ENCODE measurements at places on chromosomes 6 and 20. TPM values are rescaled to one million over a fixed set of nuclear protein-coding genes. Genes with fewer than 3 reads are reported as not detected.

GRCh38 chr20:64145458-64146300 lies 18.6 kb upstream of the MYT1 start:
- no peaks in the 10 kb centered on the region for H3K4me1 ChIP-seq
- DNase-seq: no peak
- no peak overlapping the region for H3K4me3 ChIP-seq
- no peak overlapping the region for H3K27ac ChIP-seq

- H3K36me3 ChIP-seq: no peaks in the 10 kb centered on the region
- H3K4me3 ChIP-seq: no peak overlapping the region
- no peak for DNase-seq
- H3K27me3 ChIP-seq: no peaks in the 10 kb centered on the region
- H3K27ac ChIP-seq: no peak overlapping the region
Measured at GRCh38 chr6:143349530-143349929, 101.0 kb downstream of the ADAT2 start.

GRCh38 chr20:54305421-54305820 lies 97.5 kb downstream of the PFDN4 start:
- H3K4me3 ChIP-seq: no peak overlapping the region
- H3K4me1 ChIP-seq: no peaks in the 10 kb centered on the region
- no peak overlapping the region for H3K27ac ChIP-seq
- H3K27me3 ChIP-seq: no peaks in the 10 kb centered on the region

TCF21 gene
- 0.30 TPM for total RNA-seq

RPP40 gene
- 6.3 TPM for total RNA-seq

SLC22A23 gene
- 8.3 TPM for total RNA-seq

Measured in tibial nerve (tissue), 4 donors.